ENCODE measurements at places on chromosomes 3 and 15. TPM values are rescaled to one million over a fixed set of nuclear protein-coding genes. Genes with fewer than 3 reads are reported as not detected.

IL5RA gene
- 9.4 TPM for total RNA-seq

ROBO2 gene
- total RNA-seq = 75.0 TPM

ACTR8 gene
- total RNA-seq = 48.3 TPM

CHRNA5 gene
- total RNA-seq = 0.99 TPM

ISLR2 gene
- total RNA-seq = 7.1 TPM

TTC14 gene
- 60.2 TPM for total RNA-seq

ADAMTS9 gene
- total RNA-seq = 74.5 TPM

MOBP gene
- 433 TPM for total RNA-seq

ACAN gene
- 11.5 TPM for total RNA-seq

ZNF501 gene
- total RNA-seq = 15.9 TPM
